T-helper 1 cell (primary cell): ENCODE measurements at places on chromosomes 2 and 18.

DNA sequence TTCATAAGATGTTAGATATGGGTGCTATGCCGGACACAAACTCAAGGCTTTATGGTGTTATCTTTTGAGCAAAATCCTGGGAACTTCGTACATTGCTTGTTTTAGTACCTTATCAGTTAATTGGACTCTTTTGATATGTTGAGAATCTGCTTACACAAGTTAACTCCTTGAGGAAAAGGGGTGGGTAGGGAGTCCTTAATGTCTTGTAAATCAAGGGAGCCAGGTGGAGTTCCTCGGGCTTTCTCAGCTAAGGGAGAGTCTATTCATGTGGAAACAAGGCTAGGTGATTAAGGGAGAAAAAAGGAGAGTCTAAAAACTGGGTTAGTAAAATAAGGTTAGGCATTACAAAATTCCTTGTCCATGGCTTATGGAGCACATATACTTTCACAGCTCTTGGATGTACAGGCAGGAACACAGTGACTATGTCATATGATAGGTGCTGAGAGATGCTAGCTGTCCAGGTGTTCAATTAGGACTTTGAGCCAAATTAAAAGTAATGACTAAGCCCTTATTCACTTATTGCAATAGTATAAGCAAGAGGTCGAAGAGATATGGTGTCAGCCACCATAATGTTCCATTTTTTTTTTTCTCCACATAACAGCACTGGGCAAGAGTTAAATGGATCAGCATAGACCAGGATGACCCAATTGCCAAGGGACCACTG is 59.5 kb upstream of the DYNAP start:
- DNase-seq = no peak

DNA sequence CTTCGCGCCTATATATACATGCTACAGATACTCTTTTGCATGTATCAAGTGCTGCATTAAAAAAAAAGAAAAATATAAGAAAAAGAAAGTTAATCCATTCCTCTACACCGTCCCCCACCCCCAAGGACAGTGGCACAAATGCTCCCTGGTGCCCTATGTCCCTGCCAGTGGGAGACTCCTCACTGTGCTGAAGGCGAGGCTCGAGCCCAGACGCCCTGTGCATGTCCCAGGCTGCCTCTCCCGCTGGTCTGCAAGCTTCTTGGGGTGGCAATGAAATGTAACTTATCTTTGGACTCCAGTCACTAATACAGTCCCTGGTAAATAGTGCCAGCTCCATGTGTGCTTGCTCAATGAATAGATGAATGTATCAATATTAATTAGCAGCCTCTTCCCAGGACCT is 185.6 kb upstream of the SMAD2 start:
- no peak for DNase-seq

- DNase-seq = no peak
Measured at GRCh38 chr2:164953279-164953678, 2.0 kb downstream of the SLC38A11 start.

DNA sequence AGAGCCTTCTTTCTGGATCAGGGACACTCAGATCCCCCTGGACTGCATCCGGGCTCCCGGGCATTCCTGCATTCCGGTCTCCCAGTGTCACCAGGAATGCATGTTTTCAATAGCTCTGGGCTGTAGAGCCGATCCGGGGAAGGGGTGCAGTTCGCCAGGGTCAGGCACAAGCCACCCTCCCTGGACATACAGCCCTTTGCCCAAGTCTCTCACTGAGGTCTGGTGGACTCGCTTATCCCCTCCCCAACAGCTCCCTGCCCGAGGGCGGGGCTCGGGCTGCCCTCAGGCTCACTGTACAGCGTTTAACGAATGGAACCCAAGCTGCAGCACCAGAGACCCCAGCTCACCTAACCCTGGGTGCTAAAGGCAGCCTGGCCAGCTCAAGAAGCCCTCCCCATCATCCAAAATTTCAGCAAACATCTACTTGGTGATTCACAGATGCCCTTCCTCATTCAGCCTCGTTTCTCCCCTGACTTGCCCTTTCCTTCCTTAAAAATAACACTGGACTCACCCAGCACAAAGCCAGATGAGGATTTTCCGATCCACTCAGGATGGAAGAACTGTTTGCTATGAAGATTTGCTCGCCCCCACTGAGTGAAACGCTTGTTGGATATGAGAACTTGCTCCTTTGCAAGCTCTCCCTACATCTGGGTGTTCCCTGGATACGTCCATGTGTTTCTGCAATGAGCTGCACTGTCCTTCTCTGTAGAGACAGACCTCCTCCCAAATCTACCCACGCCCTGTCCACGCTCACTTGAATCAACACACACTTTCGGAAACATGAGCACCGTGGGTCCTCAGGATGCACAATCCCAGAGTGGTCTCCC is 58.1 kb downstream of the PXDN start:
- DNase-seq = no peak

- no peak for DNase-seq
Measured at GRCh38 chr2:207241198-207241597, 75.5 kb upstream of the KLF7 start.

DNA sequence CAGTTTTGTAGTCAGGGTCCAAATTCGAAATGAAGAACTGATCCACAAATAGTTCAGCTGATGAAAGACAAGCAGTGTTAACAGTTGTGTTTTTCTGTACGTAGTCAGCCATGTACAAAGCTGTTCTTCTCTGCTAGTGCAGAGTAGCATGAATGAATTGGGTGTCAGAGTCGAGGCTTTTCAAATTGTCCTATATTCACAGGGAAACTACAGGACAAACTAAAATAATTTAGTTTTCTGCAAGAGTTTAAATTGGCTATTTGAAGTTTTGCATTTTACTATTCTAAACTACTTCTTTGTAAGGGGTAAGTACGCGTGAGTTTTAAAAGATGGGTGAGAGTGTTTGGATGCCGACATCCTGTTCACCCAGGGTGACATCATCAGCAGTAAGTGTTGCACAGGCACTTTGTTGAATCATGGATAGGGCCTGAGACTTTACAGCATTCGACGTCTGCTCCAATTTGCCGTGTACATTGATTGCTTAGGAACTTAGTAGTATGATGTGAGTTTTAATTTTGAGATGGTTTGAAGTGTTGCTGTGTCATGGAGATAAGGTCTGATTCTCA is 147.2 kb upstream of the NFATC1 start:
- DNase-seq = no peak

- no peak for DNase-seq
Measured at GRCh38 chr2:30421026-30421603, 25.9 kb upstream of the LCLAT1 start.

- DNase-seq = no peak
Measured at GRCh38 chr18:75141166-75141565, 67.8 kb downstream of the PTGR3 start.

DNA sequence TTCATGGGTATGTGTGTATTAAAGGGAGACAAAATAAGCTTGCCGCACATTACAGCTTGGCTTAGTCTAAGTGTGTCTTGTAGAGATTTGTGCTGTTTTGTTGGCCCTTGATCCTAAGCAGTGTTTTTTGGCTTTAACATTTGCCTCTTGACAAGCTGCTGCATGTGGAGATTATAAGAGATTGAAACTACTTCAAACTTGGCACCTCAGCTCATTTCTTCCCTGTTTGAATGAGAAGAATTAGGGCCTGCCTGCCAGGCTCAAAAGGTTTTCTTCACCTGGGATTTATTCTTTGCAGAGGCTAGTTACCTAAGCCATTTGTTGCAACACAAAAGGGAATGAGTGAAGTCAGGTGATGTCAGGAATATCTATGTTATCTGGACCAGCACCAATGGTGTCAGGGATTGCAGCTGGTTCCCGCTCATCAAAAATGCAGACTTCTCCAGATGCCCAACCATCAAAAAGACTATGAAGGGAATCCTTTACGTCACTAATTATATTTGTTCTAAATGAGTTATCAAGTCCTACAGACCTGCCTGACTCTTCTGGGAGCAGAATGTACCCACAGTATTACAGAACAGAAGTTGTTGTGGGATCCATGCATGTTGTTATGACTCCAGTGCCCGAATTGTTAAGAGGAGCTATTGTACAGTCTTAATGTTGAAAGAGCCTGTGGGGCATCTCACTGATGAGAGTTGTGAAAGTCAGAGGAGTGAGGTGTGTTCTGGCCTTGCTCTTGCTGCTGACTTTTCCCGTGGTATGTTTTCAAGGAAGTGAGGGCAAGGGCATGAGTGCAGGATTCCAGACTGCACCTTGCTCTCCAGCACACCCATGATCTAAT is 31.0 kb downstream of the ABCA12 start:
- no peak for DNase-seq

GRCh38 chr2:196177124-196177523 is 5.7 kb upstream of the STK17B start:
- no peak for DNase-seq
